ENCODE measurements at places on chromosomes 5 and 9.
A peak's percentile ranks its signal among the peaks of the same experiment; 100 is the strongest.

- DNase-seq: no peak
Observed at GRCh38 chr9:89153232-89154017, 25.2 kb downstream of the SHC3 start.

DNA sequence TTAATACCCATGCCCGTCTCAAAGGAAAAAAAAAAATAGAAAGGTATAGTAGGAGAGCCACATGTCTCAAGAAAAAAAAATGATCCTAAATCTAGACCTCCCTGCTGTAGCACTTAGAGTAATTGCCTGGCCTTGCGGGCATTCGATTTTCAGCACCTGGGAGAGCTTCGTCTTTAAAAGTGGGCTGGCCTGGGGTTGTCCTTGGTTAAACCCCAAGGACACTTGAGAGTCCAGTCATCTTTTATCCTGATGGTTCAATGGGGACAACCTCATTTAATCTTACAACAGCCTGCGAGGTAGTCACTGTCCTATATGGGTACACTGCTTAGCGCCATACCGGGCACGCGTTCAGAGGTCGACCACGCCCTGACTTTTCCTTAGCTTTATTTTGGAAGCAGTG lies 60.1 kb downstream of the MAT2B start:
- no peak for DNase-seq

- DNase-seq: no peak
Observed at GRCh38 chr5:6704361-6704851, 8.8 kb upstream of the TENT4A start.

GRCh38 chr5:127700237-127700766 lies 2.9 kb upstream of the CCDC192 start:
- DNase-seq: no peak

- DNase-seq: no peak
Observed at GRCh38 chr5:148384380-148384737, 601 bp downstream of the FBXO38 start.

GRCh38 chr5:126199467-126199866 lies 223.7 kb upstream of the GRAMD2B start:
- no peak for DNase-seq

DNA sequence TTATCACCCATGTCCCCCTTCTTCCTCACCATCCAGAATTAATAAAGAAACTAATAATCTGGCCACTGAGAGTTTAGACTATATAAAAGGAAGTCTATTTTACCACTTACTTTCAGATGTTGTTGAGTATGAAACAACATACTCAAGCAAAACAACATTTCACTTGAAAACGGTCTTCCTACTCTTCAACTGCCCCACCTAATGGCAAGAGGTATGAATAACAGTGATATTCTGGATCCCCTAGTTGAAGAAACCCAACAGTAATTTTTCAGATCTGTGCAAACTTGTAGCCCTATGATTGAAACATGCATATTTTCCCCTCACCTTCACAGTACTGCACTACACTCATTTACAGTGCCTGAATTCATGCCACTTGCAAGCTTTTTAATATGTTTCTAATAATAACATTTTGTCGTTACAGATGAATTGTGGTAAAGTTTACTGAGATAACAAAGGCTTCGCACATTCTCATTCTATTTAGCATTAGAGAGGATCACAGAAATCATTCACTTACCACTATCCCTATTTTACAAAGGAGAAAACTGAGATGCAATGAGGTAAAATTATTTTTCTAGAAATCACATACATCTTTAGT lies 267.9 kb upstream of the PDE4D start:
- no peak for DNase-seq

- no peak for DNase-seq
Observed at GRCh38 chr5:170151097-170151831, 45.6 kb downstream of the FOXI1 start.

- DNase-seq: no peak
Observed at GRCh38 chr5:126587551-126588390, 7.2 kb downstream of the ALDH7A1 start.

GRCh38 chr5:157915638-157916037 lies 56.7 kb upstream of the CLINT1 start:
- no peak for DNase-seq

- no peak for DNase-seq
Observed at GRCh38 chr9:35960039-35960655, 2.2 kb upstream of the OR2S2 start.

DNA sequence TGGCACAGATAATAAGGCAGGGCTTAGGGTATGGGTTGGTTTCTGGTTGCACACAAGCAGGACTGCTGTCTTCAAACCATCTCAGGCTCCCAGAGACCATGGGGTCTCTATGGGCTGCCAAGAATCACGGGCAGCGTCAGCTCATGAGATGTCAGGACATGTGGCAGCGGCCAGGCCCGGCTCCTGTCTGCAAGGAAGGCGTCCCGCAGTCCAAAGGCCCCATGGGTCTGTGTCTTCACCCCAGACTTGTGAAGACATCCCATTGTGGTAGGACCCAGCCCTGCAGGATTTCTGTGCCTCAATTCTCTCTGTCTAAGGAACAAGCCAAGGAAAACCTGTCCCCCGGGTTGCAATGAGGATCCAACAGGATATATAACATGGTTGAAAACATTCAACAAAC lies 32.6 kb downstream of the IPPK start:
- DNase-seq: no peak

DNA sequence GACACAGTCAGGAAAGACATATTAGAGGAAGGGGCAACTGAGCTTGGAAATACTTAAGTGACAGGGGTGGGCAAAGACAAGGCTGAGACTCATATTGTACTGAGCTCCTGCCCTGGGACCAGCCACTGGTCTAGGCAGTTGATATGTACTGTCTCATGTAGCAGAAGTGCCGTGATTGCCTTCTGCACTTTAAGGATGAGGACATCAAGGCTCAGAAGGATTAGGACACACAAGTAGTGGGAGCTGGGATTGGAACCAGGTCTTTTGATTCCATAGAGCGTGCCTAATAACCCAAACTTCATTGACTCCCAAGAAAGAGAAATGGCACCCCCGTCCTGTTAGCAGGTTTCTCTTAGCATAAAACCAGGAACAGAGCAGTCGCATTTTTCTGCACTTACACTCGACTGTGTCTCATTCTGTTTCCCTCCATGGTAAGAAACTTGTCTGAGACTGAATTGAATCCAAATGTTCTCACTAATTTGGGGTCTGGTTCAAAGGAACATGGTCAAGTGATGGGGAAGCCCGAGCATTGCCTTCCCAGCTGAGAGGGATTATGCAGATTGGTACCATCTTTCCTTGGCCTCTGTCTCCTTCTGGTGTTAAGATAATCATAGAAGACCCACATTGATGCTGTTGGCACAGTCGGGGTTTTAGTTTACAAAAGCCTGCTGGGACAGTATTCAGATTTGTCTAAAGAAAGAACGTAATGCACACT lies 70.4 kb downstream of the ANGPTL2 start:
- no peak for DNase-seq

- no peak for DNase-seq
Observed at GRCh38 chr9:100083448-100084127, 15.2 kb downstream of the ERP44 start.

- DNase-seq: no peak
Observed at GRCh38 chr5:52922384-52922783, 66.8 kb upstream of the ITGA2 start.

DNA sequence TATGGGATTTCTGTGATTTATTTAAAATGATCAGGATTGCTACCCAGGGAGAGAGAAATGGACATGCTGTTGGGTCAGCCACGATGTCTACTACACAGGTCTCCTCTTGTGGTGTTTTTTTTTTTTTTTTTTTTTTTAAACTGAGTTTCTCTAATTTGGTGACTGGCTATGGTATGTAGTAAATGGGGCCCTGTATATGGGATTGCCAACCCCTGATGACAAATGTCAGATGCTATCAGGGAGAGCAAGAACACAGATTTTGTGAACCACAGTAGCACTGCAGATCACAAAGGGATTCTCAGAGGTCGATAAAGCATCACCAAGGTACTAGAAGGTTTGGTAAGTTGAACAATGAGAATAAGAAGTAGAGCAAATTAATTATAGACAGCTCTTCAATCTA lies 16.5 kb upstream of the TNFAIP8 start:
- no peak for DNase-seq

DNA sequence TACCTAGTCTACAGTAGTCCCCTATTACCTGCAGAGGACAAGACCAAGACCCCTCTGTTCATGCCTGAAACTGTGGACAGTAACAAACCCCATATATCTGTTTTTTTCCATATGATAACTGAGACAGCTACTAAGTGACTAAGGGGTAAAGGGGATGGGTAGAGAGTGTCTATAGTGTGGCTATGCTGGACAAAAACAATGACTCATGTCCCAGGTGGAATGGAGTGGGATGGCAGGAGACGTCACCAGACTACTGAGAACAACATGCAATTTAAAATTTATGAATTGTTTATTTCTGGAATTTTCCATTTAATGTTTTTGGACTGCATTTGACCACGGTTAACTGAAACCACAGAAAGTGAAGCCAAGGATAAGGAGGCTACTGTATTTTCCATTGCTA lies 171.8 kb downstream of the AGTPBP1 start:
- DNase-seq: no peak

DNA sequence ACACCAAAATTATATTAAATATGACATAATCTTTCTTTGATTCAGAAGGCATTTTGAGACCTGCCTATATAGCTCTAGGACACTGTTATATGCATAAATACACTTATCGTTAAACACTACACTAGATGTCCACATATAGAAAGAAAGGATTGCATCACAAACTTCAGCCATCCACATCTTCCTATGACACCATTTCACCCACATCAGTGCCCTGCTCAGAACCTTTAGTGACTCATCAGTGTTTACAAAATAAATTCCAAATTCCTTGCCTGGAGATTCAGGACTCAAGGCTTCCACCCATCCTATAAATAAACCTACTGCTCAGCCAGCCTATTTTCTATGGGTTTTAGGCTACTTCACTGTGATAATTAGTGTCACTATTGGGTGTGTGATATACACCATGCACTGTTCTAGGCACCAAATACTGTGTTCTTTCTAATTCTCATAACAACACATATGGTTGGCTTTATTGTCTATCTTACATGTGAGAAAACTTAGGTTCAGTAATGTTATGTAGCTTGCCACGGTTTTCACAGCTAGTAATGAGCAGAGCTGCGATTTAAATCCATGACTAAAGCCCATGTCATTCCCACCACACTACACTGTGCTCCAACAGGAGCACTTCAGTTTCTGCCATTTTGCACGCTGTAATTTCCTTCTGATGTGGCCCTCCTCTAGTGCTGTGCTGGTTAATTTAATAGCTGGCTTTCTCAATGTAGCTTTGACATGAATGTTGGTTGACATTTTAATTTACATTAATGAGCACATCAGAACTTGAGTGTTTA lies 103.3 kb downstream of the SREK1 start:
- DNase-seq: no peak

- DNase-seq: no peak
Observed at GRCh38 chr5:493758-494157, 30.5 kb downstream of the SLC9A3 start.

DNA sequence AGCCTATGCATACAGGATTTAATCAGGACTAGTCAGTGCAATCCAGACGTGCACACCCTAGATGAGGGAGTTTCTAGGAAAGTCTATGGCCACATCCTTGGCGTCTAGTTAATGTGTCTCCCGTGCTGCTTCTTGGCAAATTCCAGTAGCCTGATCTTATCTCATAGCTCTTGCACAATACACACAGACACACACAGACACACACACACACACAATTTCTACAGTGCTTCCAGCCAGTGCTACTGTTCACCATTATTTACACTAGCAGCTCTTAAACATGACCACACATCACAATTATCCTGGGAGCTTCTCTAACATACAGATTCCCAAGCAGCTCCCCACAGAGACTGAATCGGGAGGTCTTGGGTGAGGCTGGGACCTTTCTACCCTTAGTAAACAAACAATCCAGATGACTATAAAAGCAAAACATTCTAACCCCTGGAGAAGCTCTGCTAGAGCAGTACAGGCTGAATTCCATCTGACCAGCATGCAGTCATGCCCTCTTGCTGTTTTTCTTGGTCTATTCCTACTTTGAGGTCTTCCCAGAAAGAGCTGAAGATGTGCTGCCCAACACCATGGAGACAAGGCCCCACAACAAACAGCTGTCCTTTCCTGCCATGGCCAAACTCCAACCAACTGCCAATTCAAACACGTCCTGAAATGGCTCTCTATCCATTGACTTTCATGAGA lies 236.6 kb downstream of the DEPDC1B start:
- DNase-seq: no peak

DNA sequence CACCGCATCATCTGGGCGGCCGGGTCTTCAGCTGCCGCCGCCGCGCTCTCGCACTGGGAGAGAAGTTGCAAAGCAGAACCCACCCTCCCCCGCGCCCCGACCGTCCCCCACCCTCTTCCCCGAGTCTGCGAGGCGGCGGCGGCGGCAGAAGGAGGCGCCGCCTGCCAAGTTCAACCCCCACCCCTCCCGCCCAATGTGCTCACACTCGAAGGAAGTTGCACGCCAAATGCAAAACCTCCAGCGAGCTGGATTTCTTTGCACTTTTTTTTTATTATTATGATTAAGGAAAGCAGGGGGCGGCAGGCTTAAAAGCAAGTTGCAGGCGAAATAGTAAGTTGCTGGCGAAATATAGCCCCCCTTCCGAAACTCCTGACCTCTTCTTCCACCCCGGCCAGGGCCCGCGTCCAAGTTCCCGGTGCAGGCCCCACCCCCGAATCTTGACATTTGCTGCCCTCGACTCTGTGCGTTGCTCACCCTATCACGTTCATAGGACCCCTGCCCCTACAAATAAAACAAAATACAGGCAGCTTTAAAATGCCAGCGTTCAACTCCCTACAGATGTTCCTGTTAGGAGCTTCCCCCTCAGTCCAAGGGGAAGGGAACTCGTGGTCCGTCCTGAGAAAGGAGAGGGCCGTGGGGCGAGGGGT lies 1.1 kb upstream of the NR3C1 start:
- DNase-seq: peak; percentile 57

- DNase-seq: no peak
Observed at GRCh38 chr5:3489239-3489843, 106.3 kb upstream of the IRX1 start.

DNA sequence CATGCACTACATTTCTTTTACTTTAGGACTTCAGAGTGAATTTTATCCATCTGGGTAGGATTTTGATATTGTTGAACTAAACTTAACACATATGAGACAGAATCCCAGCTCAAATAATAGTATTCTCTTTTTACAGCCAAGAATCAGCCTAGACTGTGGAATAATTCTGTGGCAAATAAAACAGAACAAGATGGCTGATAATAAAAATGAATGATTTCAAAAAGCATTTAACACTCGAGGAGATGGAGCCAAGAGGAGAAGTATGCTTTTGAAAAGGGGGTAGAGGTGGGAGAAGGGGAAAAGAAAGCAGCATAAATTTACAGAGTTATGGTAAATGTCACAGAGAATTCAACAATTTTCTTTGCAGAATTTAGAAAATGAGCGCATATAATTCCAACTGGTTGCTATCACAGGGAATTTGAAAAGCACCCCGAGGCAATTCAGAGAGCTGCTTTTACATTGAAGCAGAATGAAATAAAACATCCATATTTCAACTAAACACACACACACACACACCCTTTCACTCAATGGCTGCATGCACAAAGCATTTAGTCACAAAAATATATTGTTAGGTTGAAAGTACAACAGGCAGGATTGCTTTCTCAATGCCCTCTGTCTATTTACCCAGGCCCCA lies 60.2 kb upstream of the DMAC1 start:
- no peak for DNase-seq

All from stimulated activated CD4-positive, alpha-beta T cell treated with anti-CD3 and anti-CD28 coated beads, TNF-alpha, amount 100 ng/mL, for 4 hours (primary cell).